ENCODE measurements at places on chromosomes 7 and 10.

- no peak for DNase-seq
These were observed 68.8 kb downstream of the PPP1R3C start for GRCh38 chr10:91564026-91564425.

DNA sequence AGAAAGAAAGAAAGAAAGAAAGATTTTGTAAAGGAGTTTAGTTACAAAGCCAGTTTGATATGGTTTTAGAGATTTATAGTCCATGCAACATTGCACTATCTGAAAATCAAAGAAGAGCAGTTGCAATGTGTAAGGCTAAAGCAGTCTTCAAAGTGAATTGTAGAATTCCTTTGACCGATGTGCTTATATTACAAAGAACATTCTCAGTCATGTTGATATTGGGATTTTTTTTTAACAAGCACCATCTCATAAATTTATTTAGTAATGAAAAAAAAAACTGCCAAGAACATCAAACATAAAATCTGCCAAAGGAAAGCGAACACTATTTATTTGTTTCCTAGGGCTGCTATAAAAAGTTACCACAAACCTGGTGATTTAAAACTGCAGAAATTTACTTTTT, 133.3 kb downstream of the DGKB start:
- no peak for DNase-seq

DNA sequence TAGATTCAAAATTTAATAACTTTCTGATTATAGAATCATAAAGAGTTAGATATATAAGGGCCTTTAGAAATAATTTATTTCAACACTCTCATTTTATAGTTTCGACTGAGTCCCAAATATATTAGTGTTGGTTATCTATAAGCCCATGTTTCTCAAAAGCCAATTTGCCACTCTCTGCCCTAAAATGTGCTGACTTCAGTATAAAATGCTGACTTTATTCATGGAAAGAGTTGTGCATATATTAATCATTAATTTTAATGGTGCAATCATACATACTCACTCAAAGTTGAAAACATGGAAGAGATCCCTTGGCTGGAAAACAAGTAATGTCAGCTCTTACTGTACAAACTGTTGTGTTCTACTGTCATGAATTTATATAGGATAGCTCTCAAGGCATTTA, 19.4 kb downstream of the ZWINT start:
- no peak for DNase-seq

DNA sequence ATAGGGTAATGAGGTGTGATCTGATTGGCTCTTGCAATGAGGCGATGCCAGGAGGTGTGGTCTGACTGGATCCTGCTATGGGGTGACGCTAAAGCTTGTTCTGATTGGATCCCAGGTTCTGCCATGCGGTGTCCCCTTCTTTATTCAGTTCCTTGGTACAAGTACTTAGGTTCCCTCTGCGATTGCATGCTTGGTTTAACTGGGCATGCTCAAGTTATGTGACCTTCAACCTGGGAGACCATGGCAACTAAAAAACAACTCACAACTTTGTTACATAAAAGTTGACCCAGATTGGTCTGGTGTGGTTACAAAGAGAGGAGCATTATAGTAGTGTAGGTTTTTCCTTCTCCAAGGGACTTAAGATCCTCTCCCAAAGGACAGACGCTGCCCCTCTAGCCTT, 49.5 kb upstream of the DNAJC1 start:
- no peak for DNase-seq
